Activated naive CD4-positive, alpha-beta T cell treated with anti-CD3 and anti-CD28 coated beads for 36 hours (primary cell): ENCODE measurements at places on chromosomes 1 and 21. TPM values are rescaled to one million over a fixed set of nuclear protein-coding genes. Genes with fewer than 3 reads are reported as not detected.
A peak's percentile ranks its signal among the peaks of the same experiment; 100 is the strongest.

DNA sequence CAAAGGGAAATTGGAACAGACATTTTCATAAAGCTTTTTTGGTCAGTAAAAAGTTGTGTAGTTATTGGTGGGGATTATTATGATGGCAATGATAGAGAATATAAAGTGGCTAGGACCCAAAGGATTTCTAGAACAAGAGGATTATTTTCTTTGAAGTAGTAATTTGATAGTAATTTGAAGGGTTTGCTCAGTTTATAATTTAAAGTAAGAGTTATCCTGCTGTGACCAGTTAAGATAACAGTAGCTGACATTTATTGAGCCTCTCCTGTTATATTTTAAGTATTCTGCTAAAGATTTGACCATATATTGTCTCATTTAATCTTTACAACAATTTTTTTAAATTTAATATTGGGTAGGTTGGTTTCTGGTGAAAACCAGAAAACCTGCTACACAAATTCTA lies 14.7 kb downstream of the CAPZA1 start:
- no peak for DNase-seq

DNA sequence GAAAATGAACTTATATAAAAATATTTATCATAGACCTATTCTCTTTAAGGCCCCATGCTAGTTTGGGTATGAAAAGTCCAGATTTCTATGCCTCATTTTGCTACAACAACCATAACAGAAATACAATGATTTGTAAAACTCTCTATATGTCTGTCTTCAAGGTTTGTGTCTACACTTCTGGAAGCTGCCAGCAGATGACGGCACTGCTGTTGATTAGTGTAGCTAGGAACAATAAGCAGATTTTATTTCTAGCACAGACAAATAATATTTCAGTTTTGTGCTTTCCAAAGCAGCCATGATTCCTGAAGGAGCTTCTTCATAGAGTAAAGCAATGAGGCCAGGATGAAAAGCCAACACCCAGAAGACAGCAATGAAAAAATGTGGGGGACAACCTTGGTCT lies 779.6 kb upstream of the ADGRL2 start:
- no peak for DNase-seq

DNA sequence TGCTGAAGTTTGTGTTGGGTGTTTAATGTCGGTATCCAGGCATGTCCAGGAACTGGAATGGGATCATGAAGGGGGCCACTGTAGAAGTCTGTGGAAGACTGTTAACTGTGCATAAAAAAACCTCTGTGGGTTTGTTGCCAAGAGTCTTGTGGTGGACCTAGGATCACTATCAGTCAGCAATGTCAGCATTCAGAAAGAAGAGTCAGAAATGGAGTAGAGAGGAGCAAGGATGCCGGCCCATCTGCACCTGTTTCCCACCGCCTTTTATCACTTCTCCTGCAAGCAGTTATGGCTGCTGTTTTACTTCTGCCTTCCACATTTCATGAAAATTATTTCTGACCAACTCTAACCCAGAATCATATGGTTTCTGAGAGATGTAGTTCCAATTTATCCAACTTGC lies 36.7 kb downstream of the CLCA4 start:
- no peak for DNase-seq

DNA sequence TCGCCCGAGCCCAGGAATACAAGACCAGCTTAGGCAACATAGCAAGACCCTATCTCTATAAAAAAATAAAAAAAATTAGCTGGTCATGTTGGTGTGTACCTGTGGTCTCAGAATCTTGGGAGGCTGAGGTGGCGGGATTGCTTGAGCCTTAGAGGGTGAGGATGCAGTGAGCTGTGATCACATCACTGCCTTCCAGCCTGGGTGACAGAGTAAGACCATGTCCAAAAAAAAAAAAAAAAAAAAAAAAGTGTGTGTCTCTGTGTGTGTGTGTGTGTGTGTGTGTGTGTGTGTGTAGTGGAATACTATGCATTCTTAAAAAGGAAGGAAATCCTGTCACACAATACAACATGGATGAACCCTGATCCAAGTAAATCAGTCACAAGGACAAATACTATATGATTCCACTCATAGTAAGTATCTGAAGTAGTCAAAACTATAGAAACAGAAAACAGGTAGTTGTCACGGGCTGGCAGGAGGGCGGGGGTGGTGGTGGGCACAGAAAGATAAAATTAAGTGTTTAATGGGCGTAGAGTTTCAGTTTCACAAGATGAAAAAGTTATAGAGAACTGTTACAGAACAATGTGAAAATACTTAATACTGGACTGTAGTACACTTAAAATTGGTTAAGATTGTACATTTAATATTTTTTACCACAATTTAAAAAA lies 47.8 kb downstream of the SELENOF start:
- DNase-seq: no peak

DNA sequence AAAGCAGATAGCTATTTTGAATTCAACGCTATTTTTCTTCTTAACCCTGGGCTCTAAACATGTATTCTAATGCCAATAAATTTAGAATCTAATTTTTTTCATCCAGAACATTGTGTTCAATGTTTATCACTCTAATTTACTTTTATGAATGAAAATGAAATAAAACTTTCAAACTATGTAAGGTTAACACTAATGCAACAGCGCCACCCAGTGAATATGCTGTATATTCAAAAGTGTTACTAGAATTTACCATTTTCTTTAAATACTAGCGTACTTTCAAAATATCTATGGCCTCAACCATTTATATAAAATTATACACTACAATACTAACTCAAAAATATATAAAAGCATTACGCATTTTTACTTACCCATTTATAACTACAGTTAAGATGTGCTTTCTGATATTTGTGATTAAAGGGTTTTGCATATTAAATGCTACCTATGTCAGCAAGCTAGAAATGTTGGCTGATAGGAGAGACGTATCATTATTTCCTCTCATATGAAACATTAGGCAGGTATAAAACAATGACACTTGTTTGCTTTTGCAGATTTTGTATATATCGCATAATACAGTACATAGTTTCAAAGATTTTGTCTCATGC lies 5.9 kb upstream of the NUF2 start:
- DNase-seq: peak; percentile 70

DNA sequence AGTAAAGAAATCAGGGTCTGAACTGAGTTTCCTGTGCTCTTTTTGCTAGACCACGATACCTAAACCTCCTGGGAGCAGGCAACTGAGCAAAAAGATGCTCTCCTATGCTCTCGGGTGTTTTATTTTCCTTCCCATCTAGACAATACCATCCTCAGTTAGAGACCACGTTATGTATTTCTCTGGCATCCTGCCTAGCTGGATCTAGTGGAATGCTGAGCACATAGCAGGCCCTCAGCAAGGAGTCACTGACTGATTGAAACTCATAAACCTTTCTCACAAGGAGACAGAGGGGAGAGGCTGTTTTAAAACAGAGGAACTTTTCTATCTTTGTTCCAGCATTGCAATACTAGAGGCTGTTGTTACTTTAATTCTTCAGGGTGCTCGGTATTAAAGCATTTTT lies 168.0 kb downstream of the CYYR1 start:
- DNase-seq: no peak

DNA sequence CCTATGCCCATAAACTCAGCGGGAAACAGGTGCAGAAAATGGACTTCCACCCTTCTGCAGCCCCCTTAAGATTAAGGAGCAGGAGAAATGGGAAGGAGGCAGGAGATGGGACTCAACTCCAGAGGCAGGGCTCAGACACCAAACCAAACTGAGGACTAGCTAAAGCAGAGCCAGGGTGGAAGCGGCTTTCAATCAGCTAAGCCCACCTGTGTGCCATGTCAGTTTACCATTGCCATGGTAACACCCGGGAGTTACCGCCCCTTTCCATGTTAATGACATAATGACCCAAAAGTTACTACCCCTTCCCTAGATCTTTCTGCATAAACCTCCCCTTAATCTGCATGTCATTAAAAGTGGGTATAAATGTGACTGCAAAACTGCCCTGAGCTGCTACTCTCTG lies 653.5 kb downstream of the PTPRU start:
- DNase-seq: no peak

GRCh38 chr1:12287869-12288268 lies 58.0 kb downstream of the VPS13D start:
- no peak for DNase-seq

DNA sequence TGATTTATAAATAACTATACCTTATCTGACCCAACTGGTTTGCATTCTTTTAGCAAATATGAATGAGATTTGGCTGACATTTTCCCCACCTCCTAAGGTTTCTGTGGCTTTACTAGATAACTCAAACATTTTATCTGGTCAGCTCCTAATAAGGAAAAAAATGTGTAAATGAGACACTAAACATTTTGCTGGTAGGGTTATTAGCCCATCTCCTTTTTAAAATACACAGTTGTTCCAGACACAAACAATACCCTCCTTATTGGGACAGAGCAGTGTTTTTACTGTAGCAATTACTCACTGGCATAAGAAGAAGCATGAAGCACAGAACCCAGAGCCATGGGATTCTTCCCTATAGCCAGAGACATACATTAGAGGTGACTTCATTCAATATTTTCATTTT lies 53.8 kb upstream of the NUF2 start:
- DNase-seq: no peak

- no peak for DNase-seq
Measured at GRCh38 chr1:175225805-175226129, 33.2 kb upstream of the KIAA0040 start.

DNA sequence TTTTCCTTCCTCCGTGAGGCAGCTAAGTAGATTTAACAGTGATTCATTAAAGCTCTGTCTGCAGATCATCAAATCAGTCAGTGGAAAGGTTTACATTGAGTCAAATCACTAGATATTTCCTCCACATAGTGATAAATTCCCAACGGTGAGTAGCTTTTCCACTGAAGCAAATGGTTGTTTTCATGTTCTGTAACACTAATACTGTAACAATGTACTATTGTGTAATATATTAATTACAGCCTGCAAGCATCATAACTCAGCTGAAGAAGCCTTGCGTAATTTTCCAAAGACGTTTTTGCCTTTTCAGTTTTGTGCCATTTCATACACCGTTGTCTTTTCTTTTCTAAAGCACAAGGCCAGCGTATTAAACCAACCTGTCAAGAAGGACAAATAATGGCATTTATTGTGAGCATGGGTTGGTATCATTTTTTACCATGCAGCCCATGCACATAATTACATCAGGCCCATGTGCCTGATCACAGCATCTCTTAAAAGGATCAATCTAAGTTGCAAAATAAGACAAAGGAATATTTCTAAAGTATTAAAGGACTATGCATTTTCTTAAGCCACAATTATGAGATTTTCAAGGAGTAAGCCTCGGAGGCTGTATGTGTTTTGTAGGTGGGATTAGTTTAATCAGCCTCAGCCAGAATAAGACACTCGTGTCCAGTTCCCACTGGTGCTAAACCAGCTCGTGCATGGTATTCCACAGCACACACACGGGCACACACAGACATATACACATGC lies 16.7 kb upstream of the PDE9A start:
- DNase-seq: no peak

GRCh38 chr1:59601041-59601441 lies 213.7 kb upstream of the HOOK1 start:
- DNase-seq: no peak

DNA sequence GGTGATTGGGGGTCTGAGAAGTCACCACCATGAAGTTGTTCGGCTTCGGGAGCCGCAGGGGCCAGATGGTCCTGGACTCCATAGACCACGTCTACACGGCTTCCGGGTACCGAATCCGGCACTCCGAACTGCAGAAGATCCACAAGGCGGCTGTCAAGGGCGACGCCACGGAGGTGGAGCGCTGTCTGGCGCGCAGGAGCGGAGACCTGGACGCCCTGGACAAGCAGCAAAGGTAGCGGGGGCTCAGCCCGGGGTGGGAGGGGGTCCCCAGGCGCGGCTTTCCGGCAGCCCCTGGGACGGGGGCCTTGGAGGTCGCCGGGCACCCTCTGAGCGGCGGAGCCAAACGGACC lies 146.5 kb downstream of the LIPI start:
- no peak for DNase-seq

GRCh38 chr1:89429062-89429461 lies 65.2 kb downstream of the GBP6 start:
- DNase-seq: no peak

DNA sequence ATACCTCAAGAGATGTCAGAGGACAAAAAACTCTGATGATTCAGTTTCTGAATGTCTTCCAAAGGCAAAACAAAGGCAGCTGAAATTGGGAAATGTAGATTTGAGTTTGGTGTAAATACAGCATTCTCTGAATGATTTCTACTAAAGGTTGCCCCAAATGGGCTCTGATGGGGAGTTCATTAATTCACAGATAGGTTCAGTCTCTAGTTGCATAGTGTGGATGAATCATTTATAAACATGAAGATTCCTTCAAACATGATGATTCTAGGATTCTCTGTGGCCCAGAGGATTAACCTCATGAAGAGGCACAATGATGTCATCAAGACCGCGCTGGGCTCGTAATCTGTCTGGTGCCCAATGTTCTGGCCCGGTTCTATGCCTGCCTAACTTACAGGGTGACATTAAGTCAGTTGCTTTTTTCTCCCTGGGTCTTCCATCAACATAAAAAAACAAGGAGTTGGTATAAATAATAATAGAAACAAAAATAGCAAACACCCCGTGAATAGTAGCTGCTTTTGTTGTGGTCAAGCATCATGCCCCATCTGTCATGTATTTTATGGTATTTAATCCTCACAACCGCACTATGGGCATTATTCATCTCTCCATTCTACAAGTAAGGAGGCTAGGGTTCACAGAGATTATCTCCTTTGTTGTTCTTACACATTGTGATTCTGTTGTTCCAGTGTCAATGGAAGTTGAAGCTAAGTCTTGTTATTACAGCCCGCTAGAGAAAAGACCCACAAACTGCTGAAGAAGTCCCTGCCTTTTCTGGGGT lies 509.6 kb upstream of the USP24 start:
- DNase-seq: no peak

- DNase-seq: no peak
Measured at GRCh38 chr21:35738347-35738961, 321.9 kb downstream of the SETD4 start.

- no peak for DNase-seq
Measured at GRCh38 chr1:207605444-207606361, 39.2 kb upstream of the CR1L start.

- DNase-seq: no peak
Measured at GRCh38 chr1:117250061-117250606, 39.4 kb upstream of the VTCN1 start.

- DNase-seq: no peak
Measured at GRCh38 chr1:222187566-222188332, 360.2 kb downstream of the HHIPL2 start.

GRCh38 chr21:38478782-38479181 lies 19.5 kb downstream of the ERG start:
- no peak for DNase-seq

Gene CNIH4
- total RNA-seq: 35.1 TPM

Gene FAM151A
- not detected for total RNA-seq

Gene TPR
- total RNA-seq: 226 TPM

Gene OR2L8
- 0.21 TPM for total RNA-seq

Gene CYP4Z1
- total RNA-seq: not detected

Gene SPRR2G
- not detected for total RNA-seq

Gene TSPAN2
- 0.91 TPM for total RNA-seq

Gene NPL
- total RNA-seq: 5.9 TPM

Gene ABCG1
- total RNA-seq: 27.8 TPM

Gene KRTAP21-2
- not detected for total RNA-seq

Gene NLRP3
- total RNA-seq: not detected
